Uterine smooth muscle cell (primary cell): ENCODE measurements at places on chromosomes 16 and 17. TPM values are rescaled to one million over a fixed set of nuclear protein-coding genes. Genes with fewer than 3 reads are reported as not detected.

Gene TMC8
- not detected in 2 replicates for total RNA-seq

Gene SLFN12L
- total RNA-seq, result under 0.01 and 0.11 TPM in 2 replicates

Gene PNMT
- 0.22 TPM in 1 of 2 replicates, not detected in the other for total RNA-seq

Gene UMOD
- not detected in 2 replicates for total RNA-seq

Gene HS3ST6
- not detected in 2 replicates for total RNA-seq

Gene VTN
- total RNA-seq, result 0.11 and 0.12 TPM in 2 replicates

Gene NKD1
- under 0.01 TPM in 2 replicates for total RNA-seq

Gene GJD3
- total RNA-seq, result 0.22 and 0.87 TPM in 2 replicates
